CD4-positive, alpha-beta T cell treated with Interleukin-21 for 1 hour (primary cell): ENCODE measurements at places on chromosomes 1 and 21.

DNA sequence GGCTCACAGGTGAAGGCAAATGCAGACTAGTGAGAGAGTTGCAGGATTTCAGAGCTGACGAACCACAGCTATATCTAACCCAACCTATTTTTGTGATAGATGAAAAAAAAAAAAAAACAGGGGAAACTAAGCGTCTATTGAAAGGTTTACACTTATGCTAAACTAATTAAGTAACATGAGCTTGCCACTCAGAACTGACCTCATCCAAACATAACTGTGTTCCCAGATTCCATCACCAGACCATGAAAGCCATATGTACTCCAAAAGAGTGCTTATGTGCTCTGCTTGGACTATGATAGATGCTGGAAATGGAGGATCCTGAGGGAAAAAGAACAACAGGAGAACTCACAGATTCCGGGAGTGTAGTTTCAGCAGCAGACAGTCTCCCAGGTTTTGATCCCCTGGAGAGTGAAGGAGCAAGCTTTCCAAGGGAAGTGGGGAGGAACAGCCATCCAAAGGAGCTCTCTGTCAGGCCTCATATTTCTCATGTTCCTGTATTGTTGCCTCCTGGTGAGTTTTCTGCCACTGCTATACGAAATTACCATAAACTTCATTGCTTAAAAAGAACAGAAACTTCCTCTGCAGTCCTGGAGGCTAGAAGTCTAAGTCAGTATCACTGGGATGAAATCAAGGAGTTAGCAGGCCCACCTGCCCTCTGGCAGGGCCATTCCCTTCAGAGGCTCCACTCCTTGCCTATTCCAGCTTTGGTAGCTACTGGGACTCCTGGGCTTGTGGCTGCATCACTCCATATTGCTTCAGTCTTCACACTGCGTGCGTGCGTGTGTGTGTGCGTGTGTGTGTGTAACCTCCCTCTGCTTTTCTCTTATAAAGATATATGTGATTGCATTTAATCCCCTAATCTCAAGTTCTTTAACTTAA, 38.1 kb downstream of the NIBAN1 start:
- DNase-seq = no peak

DNA sequence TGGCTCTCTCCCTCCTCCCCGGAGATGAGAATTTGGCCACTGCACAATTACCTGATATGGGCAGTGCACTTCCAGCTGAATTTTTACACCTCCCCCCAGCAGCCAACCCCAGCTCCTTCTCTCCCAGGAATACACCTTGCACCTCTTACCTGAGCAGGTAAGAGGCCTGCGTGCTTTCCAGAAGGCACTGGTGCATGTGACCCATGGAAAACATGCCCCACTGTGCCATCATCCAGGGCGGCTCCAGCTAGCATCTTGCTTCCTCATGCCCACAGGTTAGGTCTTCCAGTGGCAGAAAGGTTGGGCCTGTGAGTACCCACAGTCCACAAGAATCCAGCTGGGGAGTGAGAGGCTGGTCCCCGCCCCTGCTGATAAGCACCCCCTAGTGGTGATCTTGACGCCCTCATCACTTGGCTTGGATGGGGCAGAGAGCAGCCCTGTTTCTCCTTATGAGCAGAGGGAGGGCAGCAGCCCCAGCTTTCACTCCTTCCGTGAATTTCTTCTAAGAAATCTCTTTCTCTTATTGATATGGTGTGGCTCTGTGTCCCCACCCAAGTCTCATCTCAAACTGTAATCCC, 57.8 kb downstream of the EDARADD start:
- DNase-seq = peak; percentile 61

- peak; percentile 13 for DNase-seq
These were observed 7.2 kb upstream of the COL6A1 start for GRCh38 chr21:45974073-45975019.

DNA sequence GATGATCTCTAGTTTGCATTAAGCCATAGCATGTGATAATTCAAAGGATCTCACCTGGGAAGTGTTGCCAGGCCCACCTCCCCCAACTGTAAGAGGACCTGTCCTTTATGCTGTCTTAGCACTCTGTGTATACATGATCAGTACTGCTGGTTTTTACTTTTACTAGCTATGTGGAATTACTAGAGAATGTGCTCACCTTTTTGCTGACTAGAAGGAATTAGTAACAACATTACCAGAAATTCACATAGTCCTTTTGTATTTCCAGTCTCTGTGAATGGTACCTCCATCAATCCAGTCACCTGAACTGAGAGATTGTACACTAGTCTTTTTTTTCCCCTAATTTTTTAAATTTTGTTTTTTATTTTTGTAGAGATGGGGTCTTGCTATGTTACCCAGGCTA, 46.6 kb downstream of the EEIG2 start:
- DNase-seq = no peak

GRCh38 chr1:154006136-154006535, 15.6 kb downstream of the RPS27 start:
- DNase-seq = no peak

DNA sequence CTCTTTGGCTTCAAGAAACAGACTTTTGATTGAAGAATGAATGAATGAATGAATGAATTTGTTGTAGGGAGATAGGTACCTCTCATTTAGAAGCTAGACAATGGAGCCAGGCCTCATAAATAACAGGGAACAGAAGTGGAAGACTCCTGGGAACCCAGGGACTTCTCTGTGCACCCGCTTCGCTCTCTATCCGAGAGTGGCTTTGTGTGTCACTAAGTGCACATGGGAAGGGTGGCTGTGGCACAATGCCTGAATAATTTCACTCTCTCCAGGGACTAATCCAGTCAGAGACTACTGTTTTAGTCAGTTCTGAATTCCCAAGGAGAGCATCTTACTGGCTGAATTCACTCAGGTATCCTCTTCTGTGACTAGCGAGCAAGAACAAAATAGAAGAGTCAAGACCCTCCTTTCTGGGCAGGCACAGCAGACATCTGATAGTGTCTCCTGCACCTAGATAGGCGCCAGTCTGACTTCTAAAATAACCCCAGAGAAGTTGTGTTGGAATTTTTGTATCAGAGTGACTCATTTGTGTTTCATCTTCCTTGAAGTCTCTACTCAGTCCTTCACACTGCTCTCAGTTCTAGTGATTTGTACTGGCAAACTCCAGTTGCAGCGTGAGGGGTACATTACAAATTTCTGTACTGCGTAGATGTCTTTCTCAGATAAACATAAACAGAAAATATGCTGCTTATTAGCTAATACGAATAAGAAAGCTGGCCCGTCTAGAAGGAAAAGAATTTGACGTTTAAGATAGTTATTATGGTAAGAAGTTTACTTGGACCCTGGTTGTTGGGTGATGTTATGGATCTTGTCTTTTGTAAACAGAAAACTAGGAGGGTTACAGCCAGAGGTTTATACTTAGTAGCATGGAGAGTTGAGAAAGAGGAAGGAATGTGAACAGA, 34.0 kb downstream of the BACH1 start:
- no peak for DNase-seq

DNA sequence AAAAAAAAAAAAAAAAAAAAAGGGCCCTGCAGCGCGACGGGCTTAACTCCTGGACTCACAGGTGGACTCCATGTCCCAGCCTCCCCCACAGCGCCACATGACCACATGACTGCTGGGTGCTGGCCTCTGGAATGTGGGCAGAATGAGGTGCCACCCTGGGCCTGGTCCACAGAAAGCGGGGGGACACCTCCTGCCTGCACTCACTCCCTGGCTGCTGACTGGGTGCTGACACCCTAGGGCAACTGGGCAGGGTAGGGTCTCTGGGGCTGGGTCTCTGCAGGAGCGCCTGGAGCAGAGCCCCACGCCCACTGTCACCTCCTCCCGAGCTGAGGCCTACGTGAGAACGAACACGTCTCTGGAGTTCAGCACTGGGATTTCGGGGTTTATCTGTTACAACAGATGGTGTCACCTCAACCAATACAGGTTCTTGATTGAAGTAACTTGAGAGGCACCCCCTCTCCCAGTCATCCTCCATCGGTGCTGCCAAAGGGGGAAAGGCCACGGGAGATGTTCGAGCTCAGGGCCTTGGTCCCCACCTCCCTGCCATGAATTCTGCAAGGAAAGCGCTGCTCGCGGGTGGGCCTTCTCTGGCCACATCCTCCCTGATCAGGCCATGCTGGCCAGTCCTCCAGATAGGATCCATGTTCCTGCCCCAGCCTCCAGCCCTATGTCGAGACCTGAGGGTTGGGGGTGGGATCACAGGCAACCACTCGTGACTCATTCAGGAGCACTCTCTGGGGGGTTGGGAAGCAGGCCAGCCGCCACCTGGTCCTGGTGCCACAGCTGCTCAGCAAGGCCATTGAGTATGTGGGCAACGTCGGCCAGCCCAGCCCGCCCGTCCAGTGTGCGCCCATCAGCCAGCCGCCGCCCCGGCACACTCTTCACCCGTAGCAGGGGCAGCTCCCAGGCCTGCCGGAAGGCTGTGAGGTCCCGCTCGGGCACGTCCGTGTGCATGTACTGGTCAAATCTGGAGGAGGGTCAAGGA, 5.4 kb downstream of the CPLANE2 start:
- no peak for DNase-seq

- no peak for DNase-seq
These were observed 109.3 kb downstream of the NTNG1 start for GRCh38 chr1:107250169-107250568.

GRCh38 chr1:211616965-211617297, 38.0 kb upstream of the SLC30A1 start:
- DNase-seq = no peak

DNA sequence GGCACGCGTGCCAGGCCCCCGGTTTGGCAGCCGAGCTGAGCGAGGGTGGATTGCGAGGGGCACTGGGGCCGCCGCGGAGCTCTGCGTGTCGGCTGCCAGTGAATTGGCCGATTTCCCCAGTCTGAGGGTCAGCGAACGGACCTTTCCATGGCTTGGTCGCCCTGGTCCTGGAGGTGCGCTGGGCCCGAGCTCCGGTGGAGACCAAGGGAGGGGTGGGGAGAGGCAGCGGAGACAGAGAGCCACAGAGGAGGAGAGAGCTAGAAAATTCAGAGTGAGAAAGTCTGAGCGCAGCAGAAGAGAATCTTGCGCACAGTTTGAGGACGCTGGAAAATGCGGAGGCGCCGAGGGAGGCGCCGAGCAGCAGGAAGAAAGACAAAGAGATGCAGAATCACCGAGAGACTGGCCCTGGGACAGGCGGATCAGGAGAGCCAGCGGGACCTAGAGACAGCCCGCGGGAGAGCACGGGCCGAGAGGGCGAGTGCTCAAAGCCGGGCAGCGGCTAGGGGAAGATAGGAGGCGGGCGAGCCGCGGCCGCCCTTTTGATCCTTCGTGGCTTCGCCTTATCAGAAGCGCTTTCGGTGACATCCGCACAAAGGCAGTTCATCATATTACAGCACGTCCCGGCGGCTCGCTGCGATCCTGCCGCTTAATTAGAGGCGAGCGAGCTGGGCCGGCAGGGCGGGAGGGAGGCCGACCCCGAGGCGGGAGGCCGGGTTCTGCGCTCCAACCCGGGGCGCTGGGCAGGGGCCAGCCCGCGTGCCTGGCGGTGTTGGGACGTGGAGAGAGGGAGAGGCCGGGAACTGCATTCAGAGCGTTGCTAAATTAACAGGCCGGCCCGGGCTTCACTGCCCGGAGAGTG, 12.7 kb downstream of the PAX7 start:
- no peak for DNase-seq

- DNase-seq = no peak
These were observed 32.6 kb upstream of the RGS2 start for GRCh38 chr1:192776206-192776605.

DNA sequence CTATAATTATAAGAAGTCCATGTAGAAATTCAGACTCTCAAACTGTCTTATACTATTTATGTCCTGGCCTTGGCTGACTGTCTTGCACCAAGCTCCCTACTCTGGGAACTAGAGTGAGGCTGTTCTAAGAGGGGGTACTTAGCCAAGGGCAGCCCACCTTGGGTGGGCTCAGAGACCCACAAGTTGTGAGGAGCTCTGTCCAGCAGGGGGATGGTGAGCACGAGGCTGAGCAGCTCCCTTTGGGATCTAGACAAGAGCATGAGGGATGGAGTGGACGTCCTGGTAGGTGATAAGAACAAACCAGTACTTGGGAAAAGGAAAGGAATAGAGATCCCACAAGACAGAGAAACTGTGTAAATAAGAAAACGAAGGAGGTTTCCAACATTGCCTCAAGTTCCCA, 127.1 kb upstream of the SLC44A3 start:
- DNase-seq = no peak

DNA sequence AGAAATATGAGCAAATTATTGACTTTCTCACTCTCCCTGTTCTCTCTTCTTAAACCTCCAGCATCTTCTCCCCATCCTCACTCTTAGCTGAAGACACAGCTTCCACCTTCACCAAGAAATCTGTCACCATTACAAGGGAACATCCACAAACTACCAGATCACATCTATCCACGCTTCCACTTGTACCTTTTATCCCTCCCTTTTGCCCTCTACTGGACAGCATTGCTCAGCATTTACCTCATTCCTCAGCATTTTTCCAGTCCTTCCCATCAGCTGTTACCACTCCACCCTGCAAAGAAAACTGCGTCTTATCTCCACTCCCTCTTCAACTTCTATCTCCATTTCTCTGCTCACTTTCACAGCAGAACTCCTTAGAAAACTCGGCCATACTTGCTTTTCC, 42.6 kb downstream of the KCNJ6 start:
- no peak for DNase-seq

GRCh38 chr21:28627691-28628090, 365.0 kb downstream of the LTN1 start:
- DNase-seq = peak; percentile 1

DNA sequence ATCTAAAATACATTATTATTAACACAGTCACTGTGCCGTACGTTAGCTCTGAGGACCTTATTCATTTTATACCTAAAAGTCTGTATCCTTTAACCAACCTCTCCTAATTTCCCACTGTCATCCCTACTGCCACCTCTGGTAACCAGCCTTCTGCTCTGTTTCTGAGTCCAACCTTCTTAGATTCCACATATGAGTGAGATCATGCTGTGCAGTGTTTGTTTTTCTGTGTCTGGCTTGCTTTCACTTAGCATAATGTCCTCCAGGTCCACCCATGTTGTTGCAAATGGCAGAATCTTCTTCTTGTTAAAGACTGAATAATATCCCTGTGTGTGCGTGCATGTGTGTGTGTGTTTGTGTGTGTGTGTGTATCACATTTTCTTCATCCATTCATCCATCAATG, 64.2 kb downstream of the ETS2 start:
- no peak for DNase-seq

DNA sequence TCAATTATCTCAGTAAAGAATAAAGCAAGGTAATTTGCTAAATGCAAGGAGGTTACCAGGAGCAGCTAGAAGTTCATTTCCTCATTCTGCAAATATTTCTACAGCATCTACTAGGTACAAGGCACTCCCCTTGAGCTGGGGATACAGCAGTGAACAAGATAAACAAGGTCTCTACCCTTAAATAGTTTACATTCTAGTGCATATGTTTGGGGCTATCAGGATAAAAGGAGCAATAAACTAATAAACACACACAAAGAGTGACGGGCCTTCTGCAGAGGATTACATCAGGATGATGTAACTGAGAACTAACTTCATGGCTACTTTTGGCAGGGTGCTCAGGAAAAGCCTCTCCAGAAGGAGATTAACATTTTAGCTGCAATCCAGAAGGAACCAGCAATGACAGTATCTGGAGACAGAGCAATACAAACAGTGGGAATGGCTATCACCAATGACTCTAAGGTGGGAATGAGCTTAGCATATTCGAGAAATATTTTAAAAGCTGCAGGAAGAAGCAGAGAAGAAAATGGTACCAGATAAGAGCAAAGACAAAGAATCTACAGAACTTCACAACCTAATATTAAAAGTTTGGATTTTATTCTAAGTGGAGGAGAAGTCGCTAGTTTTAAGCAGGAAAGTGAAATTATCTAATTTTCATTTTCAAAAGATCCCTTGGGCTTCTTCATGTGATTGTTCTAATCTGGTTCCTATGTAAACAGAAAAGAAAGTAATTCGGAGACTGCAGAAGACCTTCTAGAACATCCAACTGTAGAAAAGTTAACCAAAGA, 25.8 kb downstream of the TP53BP2 start:
- no peak for DNase-seq

GRCh38 chr1:43037466-43037865, 78.8 kb upstream of the SLC2A1 start:
- DNase-seq = no peak
